ENCODE measurements at places on chromosomes 11 and 22.
A peak's percentile ranks its signal among the peaks of the same experiment; 100 is the strongest.

GRCh38 chr11:31509051-31509428 is 382 bp downstream of the IMMP1L start:
- no peak for DNase-seq

- no peak for DNase-seq
Measured at GRCh38 chr22:35476341-35476740, 64.3 kb upstream of the RASD2 start.

- no peak for DNase-seq
Measured at GRCh38 chr11:6834021-6834420, 11.5 kb upstream of the OR10A5 start.

GRCh38 chr11:46600194-46600960 is 6.6 kb upstream of the AMBRA1 start:
- DNase-seq = no peak

DNA sequence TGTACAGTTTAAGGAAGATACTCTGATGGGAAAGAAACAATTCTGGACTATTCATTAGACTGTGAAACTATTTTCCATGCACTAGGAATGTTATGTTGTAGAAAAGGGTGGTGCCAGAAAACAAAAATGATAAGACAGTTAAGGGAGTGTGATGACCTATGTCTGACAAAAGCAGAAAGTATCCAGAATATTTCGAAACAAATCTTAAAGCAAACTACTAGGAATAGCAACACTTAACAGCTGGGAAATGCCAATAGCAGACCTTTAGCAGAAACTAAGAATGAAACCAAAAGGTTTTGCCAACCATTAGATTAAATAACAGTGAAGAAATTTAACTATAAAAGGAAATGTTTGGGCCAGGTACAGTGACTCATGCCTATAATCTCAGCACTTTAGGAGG is 3.3 kb upstream of the ARHGAP20 start:
- no peak for DNase-seq

GRCh38 chr11:34915136-34916014 is 804 bp downstream of the APIP start:
- peak; percentile 1 for DNase-seq

- DNase-seq = no peak
Measured at GRCh38 chr11:92753161-92753560, 216.3 kb upstream of the MTNR1B start.

All from stimulated activated CD4-positive, alpha-beta T cell treated with anti-CD3 and anti-CD28 coated beads, TNF-alpha, amount 100 ng/mL, for 24 hours (primary cell).